Amniotic stem cell (primary cell): ENCODE measurements at places on chromosomes 4 and X.
A peak's percentile ranks its signal among the peaks of the same experiment; 100 is the strongest.

DNA sequence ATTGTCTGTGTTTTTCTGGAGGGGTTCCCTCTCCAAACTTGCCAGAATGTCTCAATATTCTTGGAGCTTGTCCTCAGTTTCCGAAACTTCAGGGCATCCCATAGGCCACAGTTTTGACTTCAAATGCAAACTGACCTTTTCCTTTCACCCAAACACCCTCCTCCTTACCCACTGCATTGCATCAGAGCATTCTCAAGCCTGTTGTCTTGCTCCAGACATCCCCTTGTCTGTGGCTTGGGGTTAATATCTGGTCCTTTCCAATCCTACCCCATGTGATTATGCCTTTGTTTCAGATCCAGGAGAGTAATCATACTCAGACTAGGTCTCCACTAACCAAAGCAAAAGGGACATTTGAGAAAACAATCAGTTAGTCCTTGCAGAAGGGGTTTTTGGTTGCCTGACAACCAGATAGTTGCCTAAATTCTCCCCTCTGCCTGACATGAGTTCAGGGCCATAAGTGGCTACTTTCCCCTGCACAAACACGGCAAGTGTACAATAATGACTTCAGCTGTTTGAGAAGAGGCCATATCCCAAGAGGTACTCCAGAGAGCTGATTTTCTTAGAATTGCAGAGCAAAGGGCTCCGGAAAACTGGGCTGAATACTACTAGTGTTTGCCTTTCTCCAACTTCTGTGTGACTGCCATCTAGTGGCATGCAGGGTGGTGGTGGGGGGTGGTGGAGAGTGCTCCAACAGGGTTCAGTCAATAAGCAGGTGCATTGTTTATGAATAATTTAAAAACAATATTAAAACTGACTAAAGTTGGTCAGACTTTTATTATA is 130.2 kb downstream of the CHRDL1 start:
- peak; percentile 12 for DNase-seq

DNA sequence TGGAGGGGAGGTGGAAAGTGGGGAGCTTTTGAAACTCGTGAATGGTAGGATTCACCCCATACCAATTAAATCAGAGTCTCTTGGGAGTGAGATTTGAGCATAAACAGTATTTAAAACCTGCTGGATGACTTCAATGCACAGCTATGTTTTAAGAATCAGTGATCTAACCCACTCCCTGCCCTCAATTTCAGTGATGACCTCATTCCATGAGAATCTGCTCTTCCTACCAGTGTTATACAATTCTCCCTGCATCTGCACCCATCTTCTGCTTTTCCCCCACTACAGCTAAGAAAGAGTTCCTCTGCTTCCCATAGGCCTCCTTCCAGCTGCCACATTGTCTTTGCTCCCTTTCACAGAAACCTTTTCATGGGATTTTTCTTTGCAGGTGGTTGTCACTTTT is 18.3 kb upstream of the H2AZ1 start:
- DNase-seq = peak; percentile 24

DNA sequence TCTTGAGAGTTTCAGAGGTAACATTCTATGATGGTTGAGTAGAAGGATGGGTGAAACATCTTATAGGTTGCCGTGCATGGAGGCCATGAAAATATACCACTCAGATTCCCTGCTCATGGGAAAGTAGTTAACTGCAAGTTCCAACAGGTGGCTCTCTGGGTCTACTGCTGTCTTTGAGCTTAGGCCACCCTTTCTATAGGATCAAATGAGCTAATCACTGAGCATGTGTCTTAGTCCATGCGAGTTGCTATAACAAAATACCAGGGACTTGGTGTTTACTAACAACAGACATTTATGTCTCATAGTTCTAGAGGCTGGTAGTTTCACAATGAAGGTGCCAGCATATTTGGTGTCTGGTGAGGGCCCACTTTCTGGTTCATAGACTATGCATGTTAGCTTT is 144.8 kb upstream of the UNC5C start:
- DNase-seq = no peak

DNA sequence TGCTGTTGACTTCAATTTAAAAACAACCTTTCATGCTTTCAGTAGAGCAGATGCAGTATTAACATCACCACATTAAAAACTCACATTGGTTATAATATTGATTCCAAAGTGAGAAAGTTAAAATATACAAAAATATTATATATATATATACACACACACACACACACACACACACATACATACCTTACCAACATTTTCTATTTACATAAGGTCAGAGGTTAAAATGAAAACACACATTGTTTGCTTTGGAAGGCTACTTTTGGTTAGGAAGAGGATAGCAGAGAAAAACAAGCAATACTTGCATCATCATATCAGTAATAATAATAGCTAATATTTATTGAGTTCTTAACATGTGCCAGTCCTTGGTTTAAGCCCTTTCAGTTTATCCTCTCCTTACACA is 226.5 kb downstream of the PPP4R3C start:
- no peak for DNase-seq

- no peak for DNase-seq
Measured at GRCh38 chr4:62450740-62451139, 1250.6 kb downstream of the ADGRL3 start.

GRCh38 chrX:15804563-15804962 is 14.3 kb downstream of the ZRSR2 start:
- DNase-seq = no peak

DNA sequence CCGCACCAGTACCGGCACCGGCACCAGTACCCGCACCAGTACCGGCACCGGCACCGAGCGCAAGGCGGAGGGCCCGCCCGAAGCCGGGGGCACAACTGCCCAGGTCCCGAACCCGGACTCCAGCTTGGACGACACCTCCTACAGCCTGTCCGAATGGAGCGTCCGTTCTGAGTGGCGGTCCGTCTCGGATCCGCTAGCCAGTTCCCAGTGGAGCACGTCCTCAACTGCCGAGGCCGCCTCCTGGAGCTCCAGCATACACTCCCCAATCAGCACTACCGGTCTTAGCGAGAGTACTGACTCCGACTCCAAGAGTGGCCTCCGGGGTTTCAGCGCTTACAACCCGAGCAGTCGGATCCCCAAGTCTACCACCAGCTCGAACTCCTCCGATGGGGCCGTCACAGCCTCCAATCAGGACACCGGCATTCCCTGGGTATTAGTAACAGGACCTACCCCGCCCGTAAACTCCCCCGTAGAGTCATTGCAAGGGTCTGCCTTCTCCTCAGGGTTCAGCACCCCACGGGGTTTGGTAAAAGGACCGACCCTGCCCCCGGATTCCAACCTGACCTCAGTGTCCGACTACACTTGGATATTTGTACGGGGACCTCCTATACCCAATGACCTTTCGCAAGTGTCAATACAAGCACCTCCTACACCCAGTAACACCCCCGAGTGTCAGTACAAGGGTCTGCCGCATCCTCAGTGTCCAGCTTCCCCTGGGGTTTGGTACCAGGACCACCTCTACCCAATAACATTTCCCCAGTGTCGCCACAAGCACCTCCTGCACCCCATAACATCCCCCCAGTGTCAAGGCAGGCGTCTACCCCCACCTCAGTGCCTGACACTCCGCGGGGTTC is 721 bp upstream of the MAOA start:
- DNase-seq = peak; percentile 4

- DNase-seq = no peak
Measured at GRCh38 chrX:41301438-41301824, 32.5 kb upstream of the DDX3X start.

GRCh38 chr4:166091912-166092510 is 219.0 kb downstream of the TLL1 start:
- peak; percentile 27 for DNase-seq

DNA sequence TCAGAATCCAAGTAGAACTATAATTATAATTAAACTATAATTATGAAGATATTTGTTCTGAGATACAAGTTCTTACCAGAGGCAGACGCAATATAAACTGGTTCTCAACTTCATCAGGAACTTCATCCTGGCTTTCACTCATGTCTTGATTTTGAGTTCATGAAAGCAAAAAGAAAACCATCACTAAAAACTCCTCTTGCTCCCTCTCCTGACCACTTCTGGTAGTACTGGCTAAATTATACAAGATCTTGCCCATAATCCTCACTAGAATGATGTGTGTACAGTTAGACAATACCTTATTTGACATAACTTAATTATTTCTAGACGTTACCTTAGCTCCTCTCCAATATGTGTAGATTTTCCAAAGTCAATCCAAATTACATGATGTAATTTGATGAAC is 3.7 kb downstream of the TAF7L start:
- no peak for DNase-seq

DNA sequence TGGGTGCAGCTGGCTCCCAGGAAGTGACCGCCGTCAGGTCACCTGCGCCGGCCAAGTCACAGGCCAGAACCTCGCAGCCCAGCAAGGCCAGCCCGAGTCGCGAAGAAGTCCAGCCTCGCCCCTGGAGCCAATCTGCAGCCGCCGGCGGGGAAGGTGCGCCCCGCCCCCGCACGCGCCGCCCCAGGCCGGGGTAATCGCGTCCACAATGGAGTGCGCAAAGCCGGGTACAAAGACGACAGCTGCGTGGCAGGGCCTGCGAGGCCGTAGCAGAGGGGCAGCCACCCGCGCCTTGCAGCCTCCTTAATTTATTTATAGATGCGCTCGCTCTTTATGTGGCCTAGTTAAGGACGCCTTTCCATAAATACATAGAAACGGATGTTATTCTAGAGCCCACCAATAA is 139.4 kb upstream of the CPEB2 start:
- no peak for DNase-seq

DNA sequence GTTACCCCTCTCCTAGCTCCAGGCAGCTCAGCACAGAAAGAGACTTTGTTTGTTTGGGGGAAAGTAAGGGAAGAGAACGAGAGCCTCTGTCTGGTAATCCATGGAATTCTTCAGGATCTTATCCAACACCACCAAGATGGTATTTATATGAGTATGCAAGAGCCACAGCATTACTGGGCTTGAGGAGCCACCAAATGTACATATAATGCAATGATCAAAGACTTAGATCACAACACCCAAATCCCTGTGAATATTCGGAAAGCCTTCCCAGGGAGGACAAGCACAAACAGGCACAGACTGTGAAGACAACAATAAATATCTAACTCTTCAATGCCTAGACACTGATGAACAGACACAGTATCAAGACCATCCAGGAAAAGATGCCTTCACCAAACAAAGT is 116.6 kb downstream of the UPRT start:
- DNase-seq = no peak

DNA sequence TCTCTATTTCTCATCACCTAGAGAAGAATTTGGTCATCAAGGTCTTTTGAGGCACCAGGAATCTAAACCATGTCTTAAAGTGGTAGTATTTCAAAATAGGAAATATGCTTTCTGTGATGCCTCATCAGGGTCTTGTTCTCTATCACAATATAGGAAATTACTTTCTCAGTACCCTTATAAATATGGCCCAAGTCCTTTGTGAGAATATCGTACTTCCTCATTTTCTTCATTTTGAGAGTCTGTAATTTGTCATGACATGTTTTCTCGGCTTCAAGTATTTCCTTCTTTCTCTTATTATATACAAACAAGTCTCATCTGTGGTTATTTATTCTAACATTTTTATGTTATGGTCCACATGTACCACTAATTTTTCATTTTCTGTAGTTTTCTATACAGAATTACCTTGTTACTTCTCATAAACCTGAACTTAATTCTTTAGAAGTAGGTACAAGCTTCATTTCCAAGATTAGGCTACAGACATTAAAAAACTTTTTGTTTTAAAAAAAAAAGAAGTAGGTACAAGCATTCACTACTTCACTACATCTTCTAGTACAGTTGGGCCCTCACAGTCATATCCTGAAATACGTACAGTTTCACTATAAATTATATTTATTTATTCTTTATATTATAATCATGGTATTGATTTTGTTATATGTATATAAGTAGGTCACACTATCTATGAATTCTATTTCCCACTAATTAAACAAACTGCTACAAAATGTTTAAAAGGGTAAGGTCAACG is 54.4 kb downstream of the KLHL13 start:
- DNase-seq = no peak

DNA sequence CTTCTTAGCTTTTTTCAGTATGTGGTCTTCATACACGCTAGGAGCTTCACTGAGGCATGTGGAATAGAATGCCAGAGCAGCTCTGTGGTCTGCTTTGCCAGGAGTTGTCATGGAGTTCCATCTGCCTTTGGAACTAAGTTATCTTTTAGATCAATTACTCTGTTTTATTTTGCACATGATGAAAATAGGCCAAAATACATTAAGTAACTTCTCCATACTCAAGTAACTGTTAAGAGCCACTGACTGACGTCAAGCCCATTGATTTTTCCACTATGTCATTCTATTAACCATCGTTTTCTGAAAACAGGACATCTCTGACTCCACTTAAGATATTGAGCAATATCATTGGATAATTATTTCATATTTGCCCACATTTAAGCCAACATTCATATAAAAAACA is 415.1 kb upstream of the MAD2L1 start:
- no peak for DNase-seq

- DNase-seq = no peak
Measured at GRCh38 chr4:27357283-27357682, 496.6 kb downstream of the STIM2 start.

DNA sequence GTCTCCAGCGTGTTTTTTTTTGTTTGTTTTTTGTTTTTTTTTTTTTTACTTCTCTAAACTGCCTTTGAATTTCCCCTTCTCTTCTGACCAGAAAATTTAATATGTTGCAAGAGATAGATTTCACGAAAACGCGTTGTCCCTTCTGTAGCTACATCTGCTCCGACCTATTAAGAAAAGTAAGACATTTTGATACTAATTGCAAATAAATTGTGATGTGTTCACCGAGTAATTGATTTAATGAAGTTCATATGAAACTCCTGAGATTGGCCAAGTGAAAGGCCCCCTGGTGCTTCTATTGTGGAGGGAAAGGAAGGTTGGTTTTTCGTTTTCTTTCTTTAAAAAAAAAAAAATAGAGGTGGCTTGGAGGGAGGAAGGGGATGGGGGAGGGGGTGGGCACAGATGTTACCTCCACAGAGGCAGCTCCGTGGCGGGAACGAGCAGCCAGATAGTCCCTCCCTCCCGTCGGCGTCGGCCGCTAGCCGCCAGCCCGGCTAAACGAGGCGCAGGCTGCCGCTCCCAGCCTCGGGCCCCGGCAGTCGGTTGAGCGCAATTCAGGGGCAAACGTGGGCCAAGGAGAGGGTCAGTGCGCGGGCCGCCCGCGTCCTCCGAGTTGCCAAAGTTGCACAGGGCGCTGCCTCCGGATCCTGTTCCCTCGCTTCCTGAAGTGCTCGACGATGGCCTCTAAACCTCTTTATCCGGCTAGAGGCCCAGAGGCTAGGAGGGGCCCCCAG is 139.1 kb upstream of the ZIC3 start:
- DNase-seq = no peak

DNA sequence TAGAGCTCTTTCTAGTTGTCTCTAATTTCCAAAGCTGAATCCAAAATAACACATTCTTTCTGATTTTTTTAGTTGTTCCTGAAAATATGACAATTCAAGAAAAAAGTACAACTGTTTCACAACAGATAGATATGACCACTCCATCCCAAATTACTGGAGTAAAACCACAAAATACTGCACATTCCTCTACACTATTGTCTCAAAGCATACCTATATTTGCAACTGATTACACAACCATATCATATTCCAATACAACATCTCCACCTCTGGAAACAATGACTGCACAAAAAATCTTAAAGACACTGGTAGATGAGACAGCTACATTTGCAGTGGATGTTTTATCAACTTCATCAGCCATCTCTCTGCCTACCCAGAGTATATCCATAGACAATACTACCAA is 43.6 kb downstream of the ADGRG4 start:
- DNase-seq = no peak
